ENCODE measurements at places on chromosomes 7 and 10.
A peak's percentile ranks its signal among the peaks of the same experiment; 100 is the strongest.

- DNase-seq: no peak
Observed at GRCh38 chr7:106218546-106218945, 66.2 kb downstream of the NAMPT start.

- DNase-seq: no peak
Observed at GRCh38 chr7:12207046-12207445, 4.0 kb upstream of the TMEM106B start.

GRCh38 chr7:127794551-127794950 lies 142.6 kb downstream of the SND1 start:
- DNase-seq: no peak

GRCh38 chr10:97612386-97612785 lies 20.9 kb downstream of the MORN4 start:
- DNase-seq: no peak

- no peak for DNase-seq
Observed at GRCh38 chr10:121188005-121188404, 336.8 kb downstream of the WDR11 start.

GRCh38 chr7:131109759-131110296 lies 217.8 kb upstream of the MKLN1 start:
- DNase-seq: peak; percentile 69

DNA sequence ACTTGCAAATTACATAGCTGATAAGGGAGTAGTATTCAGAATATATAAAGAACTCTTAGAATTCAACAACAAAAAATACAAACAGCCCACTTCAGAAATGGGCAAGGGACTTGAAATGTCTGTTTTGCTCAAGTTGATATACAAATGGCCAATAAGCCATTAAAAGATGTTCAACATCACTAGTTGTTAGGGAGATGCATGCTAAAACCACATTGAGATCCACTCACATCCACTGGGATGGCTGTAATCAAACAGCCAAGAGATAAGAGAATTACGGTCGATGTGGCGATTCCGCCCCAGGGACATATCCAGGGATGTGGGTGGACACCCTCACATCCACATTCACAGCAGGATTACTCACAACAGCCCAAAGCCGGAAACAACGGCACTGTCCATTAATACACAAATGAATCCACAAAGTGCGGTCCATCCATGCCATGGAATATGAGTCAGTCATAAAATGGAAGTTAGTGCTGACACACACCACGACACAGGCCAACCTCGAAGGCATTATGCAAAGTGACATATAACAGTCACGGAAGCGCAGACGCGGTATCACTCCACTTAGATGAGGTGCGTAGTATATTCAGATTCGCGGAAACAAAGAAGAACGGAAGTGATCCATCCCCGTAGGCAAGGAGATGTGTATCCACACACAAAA lies 227.8 kb downstream of the DNAJB6 start:
- DNase-seq: no peak

DNA sequence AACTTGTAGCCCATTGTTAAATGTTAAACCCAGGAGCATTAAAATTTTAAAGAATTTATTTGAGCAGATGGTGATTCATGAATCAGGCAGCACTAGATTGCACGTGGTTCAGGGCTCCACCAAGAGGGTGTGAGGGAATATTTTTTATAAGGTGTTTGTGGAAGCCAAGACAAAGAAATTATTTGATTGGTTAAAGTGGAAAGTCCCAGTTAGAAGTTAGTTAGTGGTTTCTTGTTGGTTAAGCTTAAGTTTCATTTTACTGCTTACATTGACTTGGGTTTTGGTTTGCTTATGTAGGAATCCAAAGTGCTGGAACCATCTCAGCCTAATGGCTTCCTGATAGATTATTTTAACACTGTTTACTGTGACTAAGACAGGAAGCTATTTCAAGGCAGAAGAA lies 906.2 kb downstream of the LRMDA start:
- no peak for DNase-seq

DNA sequence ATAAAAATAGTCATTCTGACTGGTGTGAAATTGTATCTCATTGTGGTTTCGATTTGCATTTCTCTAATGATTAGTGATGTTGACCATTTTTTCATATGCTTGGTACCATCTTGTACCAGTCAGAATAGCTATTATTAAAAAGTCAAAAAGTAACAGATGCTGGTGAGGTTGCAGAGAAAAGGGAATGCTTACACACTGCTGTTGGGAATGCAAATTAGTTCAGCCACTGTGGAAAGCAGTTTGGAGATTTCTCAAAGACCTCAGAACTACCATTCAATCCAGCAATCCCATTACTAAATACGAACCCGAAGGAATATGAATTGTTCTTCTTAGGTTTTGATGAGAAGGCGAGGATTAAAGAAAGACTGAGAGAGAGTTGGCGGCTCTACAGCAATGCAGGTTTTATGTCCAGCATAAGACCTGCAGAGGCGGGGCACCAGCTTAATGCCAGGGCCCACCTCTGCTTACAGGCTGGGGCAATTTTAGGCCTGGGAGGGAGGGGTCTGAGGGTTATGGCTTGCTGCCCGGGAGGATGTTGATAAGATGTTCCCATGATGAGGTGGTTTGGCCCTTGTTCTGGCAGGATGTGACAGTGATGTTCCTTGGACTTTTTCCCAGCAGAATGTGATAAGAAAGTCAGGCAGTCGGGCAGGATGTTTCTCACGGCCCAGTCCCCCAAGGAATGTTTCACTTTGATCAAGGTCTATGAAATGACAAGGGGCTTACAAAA lies 74.4 kb downstream of the MEST start:
- no peak for DNase-seq

- DNase-seq: no peak
Observed at GRCh38 chr7:930975-931758, 23.3 kb downstream of the ADAP1 start.

- no peak for DNase-seq
Observed at GRCh38 chr7:22613496-22613895, 113.5 kb upstream of the IL6 start.

GRCh38 chr10:35364808-35365207 lies 28.5 kb downstream of the CCNY start:
- DNase-seq: no peak

GRCh38 chr7:83796760-83797159 lies 147.8 kb upstream of the SEMA3E start:
- no peak for DNase-seq

DNA sequence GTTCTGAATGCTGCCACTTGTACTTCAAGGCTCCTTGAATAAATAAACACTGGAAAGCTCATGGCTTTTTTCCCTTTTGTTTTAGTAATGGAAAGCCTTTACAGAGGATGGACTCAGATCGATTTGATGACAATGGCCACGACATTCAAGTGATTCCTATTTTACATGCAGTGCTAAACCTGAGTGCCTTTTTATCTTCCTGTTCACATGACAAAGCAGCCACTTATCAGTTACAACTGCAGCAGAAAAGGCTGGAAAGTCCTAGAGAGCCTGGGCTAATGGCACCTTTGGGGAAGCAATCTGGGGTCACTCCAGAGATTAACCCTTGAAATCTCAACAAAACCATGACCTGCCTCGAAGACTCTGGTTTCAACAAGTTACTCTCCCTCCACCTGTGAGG lies 249.0 kb upstream of the AUTS2 start:
- DNase-seq: no peak

- no peak for DNase-seq
Observed at GRCh38 chr7:79781716-79782115, 328.2 kb upstream of the MAGI2 start.

DNA sequence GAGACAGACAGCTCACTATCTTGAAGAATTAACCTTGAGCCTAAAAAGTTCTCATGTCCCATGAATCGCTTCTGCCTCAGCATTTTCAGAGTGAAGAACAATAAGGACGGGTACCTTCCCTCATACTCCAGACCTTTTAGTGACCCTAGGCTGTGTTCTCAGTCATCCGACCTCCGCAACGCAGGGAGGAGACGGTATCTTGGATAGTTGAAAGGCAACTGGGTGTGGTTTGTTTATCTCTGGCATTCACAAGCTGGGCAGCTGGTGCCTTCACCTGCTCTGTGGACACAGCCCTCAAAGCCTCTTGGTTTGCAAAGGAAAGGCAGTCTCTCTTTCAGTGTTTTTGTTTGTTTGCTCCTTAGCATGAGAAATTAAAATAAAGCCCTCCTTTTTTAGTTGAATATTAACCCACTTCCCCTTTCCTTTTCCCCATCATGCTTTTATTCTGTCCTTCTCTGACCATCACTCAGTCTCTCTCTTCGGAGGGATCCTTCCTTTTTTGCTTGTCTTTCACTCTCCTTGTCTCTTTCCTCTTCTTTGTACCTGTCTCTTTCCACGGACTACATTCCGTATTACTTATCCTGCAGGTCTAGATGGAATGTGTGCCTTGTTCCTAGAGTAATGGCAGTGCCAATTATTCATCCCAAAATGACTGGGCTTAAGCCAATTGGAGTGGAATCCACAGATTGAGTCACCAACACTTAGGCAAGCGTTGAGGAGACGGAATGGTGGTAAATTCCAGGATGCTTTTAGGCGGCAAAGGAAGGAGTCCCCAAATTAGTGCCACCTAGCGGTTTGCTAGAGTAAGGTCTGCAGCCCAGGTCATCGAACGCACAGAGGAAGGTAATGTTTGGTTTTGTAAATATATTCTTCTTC lies 45.8 kb downstream of the PRR15 start:
- no peak for DNase-seq

DNA sequence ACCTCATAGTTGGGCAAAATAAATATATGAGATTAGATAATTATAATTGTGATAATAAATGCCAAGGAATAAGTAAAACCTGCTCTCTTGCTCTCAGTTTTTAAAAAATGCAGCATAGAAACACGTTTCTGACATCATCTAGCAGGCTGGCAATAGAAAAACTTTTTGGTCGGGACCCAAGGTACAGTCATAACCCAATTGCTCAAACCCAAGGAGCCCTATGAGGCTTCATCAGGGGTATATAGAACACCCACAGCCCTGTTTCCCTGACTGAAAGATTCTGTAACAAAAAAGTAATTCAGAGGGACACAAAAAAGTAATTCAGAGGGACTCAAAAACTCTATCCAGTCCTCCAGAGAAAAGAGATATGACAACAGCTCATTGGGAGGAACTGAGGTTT lies 3.8 kb downstream of the PDE1C start:
- no peak for DNase-seq

- peak; percentile 9 for DNase-seq
Observed at GRCh38 chr10:130138479-130138866, 2.3 kb downstream of the GLRX3 start.

GRCh38 chr7:41869997-41870396 lies 167.1 kb upstream of the INHBA start:
- DNase-seq: no peak

- DNase-seq: no peak
Observed at GRCh38 chr10:89360157-89360556, 17.7 kb upstream of the IFIT1B start.

- no peak for DNase-seq
Observed at GRCh38 chr7:43782768-43783555, 24.5 kb downstream of the BLVRA start.

DNA sequence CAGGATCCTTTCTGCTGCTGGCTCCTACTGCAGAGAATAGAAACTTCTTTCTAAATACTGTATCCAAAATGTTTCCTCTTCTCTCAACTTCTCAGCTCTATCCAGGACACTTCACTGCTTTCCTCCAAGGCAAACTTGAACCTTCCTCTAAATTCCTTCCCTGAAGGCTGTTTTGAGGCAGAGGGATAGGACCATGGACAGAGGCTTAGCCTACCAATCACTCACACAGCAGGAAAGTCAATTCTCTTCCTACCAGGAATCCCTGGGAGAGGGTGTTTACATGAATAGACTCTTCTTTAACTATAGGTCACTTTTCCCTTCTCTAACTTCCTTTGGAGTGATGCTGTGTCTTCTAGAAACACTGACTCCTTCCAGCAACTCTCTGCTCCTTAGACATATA lies 115.6 kb upstream of the MKLN1 start:
- no peak for DNase-seq

DNA sequence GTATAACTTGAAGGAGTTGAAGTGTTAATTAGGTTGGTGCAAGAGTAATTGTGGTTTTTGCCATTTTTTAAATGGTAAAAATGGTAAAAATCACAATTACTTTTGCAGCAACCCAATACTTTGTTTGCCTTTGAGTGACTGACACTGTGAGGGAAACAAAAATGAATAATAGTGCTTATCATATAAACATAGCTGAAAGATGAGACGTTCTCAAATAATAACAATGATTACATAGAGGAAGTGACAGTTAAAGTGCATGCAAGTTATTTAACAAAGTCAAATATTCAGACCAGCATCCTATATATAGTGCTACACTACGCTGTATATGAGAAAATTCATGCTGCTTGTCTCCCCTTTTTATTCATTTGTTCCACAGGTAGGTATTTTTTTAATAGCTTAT lies 4.7 kb upstream of the HBP1 start:
- no peak for DNase-seq

DNA sequence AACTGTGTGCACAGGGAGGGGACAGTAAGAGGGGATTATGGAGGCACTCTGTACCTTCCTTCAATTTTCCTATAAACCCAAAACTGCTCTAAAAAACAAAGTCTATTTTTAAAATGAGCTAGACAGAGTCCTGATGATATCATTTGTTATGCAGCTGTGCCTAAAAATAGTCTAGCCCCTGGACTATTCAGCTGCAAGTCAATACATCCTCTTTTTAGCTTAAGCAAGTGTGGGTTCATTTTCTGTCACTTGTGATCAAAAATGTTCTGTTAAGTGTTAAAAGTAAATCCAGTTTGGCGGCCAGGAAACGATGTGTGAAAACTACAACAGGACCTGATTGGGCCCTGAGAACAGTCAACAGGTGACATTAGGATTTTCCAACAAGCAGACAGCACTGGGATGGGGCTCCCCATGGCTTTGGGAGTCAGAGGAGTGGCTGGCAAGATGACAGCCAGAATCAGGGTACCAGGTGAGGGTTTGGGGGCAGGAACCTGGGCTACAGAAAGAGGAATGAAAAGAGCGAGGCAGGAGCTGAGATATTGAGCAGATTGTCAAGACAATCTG lies 33.9 kb downstream of the FAM107B start:
- no peak for DNase-seq

DNA sequence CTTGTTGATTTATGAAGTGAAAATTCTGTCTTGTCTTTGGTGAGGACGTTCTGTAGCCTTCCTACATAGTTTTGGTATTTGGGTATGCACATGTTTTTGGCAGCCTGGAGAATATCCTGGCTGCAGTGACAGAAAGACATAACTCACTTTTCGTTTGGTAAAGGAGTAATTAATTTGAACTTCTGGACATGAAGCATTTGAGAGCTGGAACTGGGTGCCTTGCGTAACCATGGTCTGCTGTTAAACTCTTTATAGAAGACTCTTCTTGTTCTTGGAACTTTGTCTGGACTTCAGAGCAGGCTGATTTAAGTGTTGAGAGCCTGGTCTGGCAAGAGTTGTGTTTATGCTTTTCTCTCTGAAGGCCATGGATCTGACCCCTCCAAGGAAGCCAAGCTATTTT lies 231.3 kb downstream of the LRMDA start:
- DNase-seq: no peak

- DNase-seq: no peak
Observed at GRCh38 chr10:131688304-131688703, 212.5 kb upstream of the PPP2R2D start.
